ENCODE measurements at places on chromosomes 2 and 18. TPM values are rescaled to one million over a fixed set of nuclear protein-coding genes. Genes with fewer than 3 reads are reported as not detected.

The INSIG2 gene
- 9.2 TPM for total RNA-seq

The SLC14A1 gene
- total RNA-seq, result 44.9 TPM

The TMEM169 gene
- 0.19 TPM for total RNA-seq

The PPP1R1C gene
- total RNA-seq, result not detected

The AGXT gene
- total RNA-seq, result not detected

The LRRTM1 gene
- not detected for total RNA-seq

The SATB2 gene
- 14.5 TPM for total RNA-seq

The CCDC68 gene
- 0.08 TPM for total RNA-seq

The ERICH2 gene
- total RNA-seq, result not detected

The CNTNAP5 gene
- total RNA-seq, result 0.11 TPM

The SERPINB12 gene
- total RNA-seq, result not detected

The CDH19 gene
- total RNA-seq, result not detected

The DSG1 gene
- total RNA-seq, result not detected

The TNFAIP6 gene
- total RNA-seq, result 0.42 TPM

The CNRIP1 gene
- 69.7 TPM for total RNA-seq

The AUP1 gene
- total RNA-seq, result 169 TPM

The RPIA gene
- 25.3 TPM for total RNA-seq

All from HT1080 (cell line).